ENCODE measurements at places on chromosomes 12 and 14.

DNA sequence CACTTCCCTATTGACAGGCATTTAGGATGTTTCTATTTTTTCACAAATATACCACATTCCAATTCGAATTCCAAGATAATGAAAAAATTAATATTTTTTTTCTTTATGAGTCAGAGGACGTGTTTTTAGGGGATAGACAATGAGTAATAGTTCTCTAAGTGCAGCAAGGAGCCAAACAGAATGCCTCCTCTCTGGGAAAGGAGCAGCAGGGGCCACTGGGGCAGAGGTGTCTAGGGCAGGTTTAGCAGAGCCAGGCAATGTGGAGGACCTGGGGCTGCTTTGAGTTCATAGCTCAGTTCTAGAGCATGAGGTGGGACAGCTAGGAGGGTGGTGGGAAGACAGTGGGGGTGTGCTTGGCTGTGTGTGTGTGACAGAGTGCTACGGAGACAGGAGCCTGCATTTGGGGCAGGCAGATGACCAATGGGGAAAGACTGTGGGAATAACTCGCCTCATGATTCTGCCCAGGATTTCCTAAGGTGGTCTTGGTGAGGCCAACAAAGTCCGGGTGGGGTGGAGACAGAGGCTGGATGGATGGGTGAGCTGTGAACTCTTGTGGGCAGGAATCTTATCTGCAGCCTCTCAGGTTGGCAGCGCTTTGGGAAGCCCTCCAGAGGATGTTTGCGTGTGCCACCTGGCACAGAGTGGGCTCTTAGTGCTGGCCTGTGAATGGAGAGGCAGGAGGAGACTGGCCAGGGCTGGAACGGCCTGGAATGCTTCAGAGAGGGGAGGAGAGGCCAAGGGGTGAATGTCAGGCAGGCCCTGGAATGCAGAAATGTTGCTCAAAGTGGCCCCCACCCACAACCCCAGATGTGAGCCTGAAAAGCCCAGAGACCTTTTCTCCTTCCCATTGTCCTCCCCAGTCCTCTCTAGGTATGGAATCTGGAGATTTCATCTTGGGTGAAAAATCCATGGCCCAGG is 2.4 kb upstream of the KRT7 start:
- no peak for DNase-seq

- DNase-seq, result no peak
Observed at GRCh38 chr12:113464852-113465719, 6.6 kb downstream of the LHX5 start.

- no peak for DNase-seq
Observed at GRCh38 chr12:114875313-114875712, 191.3 kb upstream of the TBX3 start.

- no peak for DNase-seq
Observed at GRCh38 chr12:51246254-51246853, 7.7 kb downstream of the DAZAP2 start.

GRCh38 chr14:33163600-33163999 is 224.9 kb downstream of the NPAS3 start:
- DNase-seq, result no peak

DNA sequence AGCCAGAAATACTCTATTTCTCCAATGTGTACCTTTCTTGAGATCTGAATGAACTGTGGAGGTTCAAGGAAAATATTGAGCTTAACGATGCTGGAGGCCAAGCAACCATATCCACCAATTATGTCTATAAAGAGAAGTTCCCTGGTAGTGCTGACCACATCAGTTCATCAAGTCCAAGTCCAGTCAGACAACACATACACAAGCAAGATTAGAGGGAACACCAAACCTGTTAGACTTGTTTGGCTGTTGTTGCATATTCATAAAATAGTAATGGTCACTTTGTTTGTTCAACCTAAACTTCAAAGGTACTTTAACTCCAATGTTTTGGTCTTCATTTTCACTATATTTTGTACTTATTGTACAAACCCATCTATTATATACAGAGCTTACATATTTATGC is 81.6 kb downstream of the LMO3 start:
- DNase-seq, result no peak
